ENCODE measurements at places on chromosomes 3 and 15.

DNA sequence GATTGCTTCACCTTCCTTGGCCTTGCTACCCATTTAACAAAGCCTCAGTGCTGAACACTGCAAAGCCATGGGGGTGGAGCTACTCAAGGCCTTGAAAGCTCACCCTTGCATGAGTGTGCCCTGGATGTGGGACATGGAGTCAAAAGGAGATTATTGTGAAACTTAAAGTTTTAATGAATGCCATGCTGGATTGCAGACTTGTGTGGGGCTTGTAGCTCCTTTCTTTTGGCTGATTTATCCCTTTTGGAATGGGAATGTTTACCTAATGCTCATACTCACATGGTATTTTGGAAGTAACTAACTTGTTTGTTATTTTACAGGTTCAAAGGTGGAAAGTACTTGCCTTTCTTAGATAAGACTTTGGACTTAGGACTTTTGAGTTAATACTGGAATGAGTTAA, 538.5 kb upstream of the NECTIN3 start:
- no peak for DNase-seq

DNA sequence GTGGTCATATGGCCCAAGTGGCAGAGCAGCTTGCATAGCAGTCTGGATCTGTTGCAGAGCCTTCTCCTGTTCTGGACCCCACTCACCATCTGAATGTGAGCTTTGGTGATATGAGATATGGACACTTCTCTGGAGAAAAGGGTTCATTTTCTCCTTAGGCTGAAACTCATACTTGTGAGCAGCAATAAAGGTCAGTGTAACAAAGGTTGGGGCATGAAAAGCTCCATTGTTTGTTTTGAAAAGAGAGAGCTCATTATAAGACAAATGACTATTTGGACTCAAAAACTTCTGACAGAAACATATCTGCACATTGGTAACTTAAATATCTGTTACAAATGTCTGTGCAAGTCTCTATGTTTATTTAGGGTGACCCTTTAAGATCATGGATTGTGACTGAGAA, 517.3 kb downstream of the MFSD1 start:
- no peak for DNase-seq

- no peak for DNase-seq
Observed at GRCh38 chr3:133211449-133211848, 173.3 kb downstream of the TMEM108 start.

DNA sequence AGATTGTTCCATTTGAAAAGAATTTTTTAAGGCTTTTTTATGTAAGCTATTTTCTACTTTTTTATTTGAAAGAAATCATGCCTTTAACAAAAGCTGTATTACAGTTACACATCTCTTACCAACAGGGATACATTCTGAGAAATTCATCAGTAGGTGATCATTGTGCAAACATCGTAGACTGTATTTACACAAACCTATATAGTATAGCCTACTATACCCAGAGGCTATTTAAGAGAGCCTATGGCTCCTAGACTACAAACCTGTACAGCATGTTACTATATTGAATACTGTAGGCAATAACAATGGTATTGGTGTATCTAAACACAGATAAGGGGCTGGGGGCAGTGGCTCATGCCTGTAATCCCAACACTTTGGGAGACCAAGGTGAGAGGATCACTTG, 43.1 kb downstream of the PEAK1 start:
- no peak for DNase-seq

DNA sequence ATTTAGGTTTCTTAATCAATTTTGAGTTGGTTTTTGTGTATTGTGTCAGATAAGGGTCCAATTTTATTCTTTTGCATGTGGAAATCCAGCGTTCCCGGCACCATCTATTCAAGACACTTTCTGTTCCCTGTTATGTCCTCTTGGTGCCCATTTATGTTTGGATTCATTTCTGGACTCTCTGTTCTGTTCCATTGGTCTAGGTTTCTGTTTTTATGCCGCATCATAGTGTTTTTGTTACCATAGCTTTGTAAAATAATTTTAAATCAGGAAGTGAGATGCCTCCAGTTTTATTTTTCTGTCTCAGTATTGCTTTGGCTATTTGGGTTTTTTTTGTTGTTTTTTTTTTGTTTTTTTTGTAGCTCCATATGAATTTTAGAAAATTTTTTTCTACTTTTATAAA, 97.1 kb downstream of the LRRC28 start:
- DNase-seq: no peak

- DNase-seq: no peak
Observed at GRCh38 chr15:63922261-63922904, 88.6 kb upstream of the HERC1 start.

DNA sequence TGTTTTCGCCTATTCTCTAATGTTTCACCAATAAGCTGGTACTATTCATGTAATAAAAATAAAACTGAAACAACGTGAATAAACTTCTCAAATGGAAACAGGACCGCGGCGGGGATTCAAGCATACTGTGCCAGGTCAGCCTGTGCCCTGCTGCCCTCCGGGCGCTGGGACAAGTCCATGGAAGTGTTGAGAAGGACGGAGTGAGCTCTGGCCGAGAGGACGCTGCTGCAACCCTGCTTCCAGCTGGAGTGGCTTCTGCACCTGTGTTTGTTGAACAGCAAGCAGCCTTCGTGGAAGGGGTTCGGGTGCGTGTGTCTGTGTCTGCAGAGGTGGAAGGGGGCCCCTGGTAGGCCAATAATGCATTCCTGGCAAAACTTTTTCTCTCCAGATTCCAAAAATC, 50.0 kb upstream of the PCSK6 start:
- DNase-seq: no peak

GRCh38 chr3:195012571-195012970, 258.4 kb downstream of the XXYLT1 start:
- no peak for DNase-seq

DNA sequence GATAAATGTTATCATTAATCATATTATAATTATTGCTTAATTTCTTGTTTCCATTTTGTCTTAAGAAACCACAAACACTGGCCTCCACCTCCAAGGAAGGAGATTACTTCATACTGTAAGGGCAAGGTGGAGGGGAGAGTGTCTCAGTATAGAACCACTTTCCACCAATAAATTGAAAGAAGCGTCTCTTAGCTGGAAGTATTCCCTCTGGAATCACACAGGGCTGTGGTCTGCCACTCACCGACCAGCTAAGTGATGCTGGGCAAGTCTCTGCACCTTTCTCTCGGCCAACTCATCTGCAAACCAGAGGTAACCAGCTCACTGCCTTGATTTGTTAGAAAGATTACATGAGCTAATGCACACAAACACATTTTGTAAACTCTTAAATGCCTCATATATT, 63.1 kb downstream of the EIF4E3 start:
- DNase-seq: no peak

- no peak for DNase-seq
Observed at GRCh38 chr15:99955532-99955931, 222.3 kb upstream of the LYSMD4 start.

GRCh38 chr15:56236197-56236596, 7.5 kb downstream of the RFX7 start:
- no peak for DNase-seq

DNA sequence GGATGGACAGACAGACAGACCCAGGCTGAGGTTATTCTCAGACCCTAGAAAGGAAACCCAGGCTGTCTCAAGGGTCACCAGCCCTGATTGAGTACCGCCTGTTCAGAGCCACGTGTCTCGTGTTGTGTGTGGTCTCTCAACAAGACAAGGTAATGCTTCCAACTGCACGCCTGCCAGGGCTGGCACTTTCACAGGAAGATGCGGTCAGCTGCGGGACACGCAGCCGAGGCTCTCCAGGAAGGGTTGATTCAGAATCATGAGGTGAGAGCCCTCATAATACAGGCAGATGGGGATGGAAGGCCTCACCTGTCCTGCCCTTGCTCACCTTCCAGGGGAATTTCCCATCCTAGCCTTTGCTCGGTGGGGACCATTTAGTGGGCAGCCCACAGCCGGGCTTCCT, 81.4 kb downstream of the TOP2B start:
- DNase-seq: no peak

- no peak for DNase-seq
Observed at GRCh38 chr15:65690173-65690572, 68.4 kb downstream of the SLC24A1 start.

DNA sequence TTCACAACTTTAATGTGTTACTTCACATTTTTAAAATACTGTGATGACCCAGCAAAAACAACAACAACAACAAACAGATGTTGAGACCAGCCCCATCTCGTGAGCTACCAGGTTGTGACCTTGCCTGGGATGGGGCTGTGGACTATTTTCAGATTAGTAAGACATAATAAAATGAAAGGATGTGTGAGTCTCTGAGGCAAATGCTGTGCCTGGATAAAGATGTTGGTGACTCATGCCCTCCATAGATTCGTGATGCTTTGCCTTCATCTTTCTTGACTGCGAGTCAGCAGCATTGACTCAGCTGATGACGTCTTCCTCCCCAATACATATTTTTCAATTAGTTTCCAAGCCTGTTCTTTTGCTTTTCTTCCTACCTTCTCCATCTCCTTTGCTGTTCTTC, 453.0 kb upstream of the CFAP20DC start:
- no peak for DNase-seq

DNA sequence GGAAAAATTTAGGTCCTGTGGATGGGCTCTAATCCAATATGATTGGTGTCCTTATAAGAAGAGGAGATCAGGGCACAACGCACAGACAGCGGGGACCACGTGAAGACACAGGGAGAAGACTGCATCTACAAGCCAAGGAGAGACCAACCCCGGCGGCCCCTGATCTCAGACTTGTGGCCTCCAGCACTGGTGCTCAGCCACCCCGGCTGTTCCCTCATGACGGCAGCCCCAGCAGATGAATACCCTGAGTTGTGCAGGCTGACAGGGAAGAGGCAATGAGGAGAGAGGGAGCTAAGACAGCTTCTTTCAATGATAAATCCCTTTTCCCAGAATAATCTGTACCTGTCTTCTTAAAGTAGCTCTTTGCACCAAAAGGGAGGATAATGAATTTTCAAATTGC, 33.3 kb upstream of the CGNL1 start:
- DNase-seq: no peak

DNA sequence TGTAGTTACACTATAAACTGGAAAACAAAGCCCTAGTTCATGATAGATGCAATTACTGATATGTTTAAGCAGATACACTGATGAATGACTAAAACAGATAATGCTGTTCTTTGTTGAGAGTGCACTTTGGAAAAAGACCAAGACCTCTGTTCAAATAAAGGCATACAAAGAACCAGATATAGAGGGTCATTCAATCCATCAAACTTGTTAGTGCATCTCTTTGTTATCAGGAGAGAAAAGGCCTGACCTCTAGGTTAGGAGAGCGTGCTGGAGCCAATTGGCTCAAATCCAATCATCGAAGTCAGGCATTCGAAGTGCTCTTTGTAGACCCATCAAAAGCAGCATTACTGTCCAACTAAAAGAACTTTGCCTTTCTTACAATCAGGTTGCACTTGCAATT, 124.2 kb downstream of the TFG start:
- no peak for DNase-seq

All from CD4-positive, alpha-beta T cell treated with Interleukin-10 for 1 hour (primary cell).